Upper lobe of right lung (tissue), 1 donor: ENCODE measurements at places on chromosomes 5 and 9. TPM values are rescaled to one million over a fixed set of nuclear protein-coding genes. Genes with fewer than 3 reads are reported as not detected.

The BARX1 gene
- not detected for total RNA-seq

The ECSCR gene
- 47.2 TPM for total RNA-seq

The LCP2 gene
- 83.1 TPM for total RNA-seq

The IL5 gene
- total RNA-seq = not detected

The F2RL2 gene
- 1.2 TPM for total RNA-seq

The ENTREP1 gene
- 34.9 TPM for total RNA-seq

The ERMP1 gene
- 34.8 TPM for total RNA-seq

The RUFY1 gene
- total RNA-seq = 56.7 TPM

The TICAM2 gene
- total RNA-seq = 6.9 TPM

The MYMK gene
- not detected for total RNA-seq

The FBP2 gene
- not detected for total RNA-seq

The TAF1L gene
- not detected for total RNA-seq

The CCDC69 gene
- total RNA-seq = 81.9 TPM

The SNCAIP gene
- 4.0 TPM for total RNA-seq

The FOXD4L6 gene
- not detected for total RNA-seq

The LRRC19 gene
- total RNA-seq = 0.64 TPM

The SUSD1 gene
- total RNA-seq = 31.0 TPM

The CKMT2 gene
- total RNA-seq = 3.0 TPM

The TRIM36 gene
- 3.7 TPM for total RNA-seq

The ARSI gene
- total RNA-seq = 4.0 TPM

The ENHO gene
- total RNA-seq = 0.61 TPM

The MAT2B gene
- 61.7 TPM for total RNA-seq

The TAS2R1 gene
- not detected for total RNA-seq

The PCDHGA3 gene
- total RNA-seq = 1.7 TPM

The SLC6A18 gene
- total RNA-seq = not detected

The PPP2R2B gene
- 1.2 TPM for total RNA-seq

The NOXA1 gene
- 6.5 TPM for total RNA-seq

The SHLD3 gene
- total RNA-seq = 3.4 TPM

The PCDHB14 gene
- 3.0 TPM for total RNA-seq

The MAP1B gene
- total RNA-seq = 20.5 TPM

The FANCC gene
- total RNA-seq = 13.5 TPM

The PDZD2 gene
- total RNA-seq = 70.9 TPM

The CDX1 gene
- not detected for total RNA-seq

The FOXD4 gene
- total RNA-seq = 0.75 TPM

The SVEP1 gene
- total RNA-seq = 88.1 TPM

The MARCOL gene
- not detected for total RNA-seq

The STK32A gene
- 10.2 TPM for total RNA-seq

The SLC36A3 gene
- not detected for total RNA-seq
